GM12865 (cell line): ENCODE measurements at places on chromosomes 7 and 10.

DNA sequence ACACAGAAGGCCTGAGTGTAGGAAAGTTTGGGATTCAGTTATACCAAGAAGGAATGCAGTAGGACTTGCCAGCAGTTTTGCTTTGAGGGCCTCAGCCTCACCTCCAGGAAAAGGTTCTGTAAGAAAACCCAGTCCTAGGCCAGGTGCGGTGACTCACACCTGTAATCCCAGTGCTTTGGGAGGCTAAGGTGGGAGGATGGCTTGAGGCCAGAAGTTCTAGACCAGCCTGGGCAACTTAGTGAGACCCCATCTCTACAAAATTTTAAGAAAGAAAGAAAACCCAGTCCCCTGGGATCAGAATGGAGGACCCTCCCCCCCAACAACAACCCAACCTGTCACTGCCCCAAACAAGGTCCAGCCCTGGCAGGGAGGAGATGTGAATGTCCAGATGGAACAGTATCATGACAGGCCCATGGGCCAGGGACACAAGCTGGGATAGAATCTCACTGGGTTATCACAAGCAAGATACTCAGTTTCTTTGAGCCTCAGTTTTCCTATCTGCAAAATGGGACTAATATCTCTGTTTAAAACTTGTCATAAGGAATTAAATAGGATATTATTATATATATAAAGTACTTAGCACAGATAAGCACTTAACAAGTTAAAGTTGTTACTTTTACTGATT lies 68.7 kb downstream of the GTF2IRD1 start:
- no peak for DNase-seq

GRCh38 chr7:8154272-8154671 lies 107.7 kb downstream of the ICA1 start:
- DNase-seq, result no peak

GRCh38 chr10:72625608-72626443 lies at the start of gene MICU1:
Gene MICU1, minus strand, starts transcription at chr10:72626079. Its CDS starts 59,286 bp downstream, at chr10:72566793.
- peak; percentile 95 for DNase-seq

- DNase-seq, result no peak
Measured at GRCh38 chr10:131456411-131456810, 144.9 kb upstream of the TCERG1L start.

GRCh38 chr10:103593022-103593570 lies 99.6 kb downstream of the NEURL1 start:
- no peak for DNase-seq

DNA sequence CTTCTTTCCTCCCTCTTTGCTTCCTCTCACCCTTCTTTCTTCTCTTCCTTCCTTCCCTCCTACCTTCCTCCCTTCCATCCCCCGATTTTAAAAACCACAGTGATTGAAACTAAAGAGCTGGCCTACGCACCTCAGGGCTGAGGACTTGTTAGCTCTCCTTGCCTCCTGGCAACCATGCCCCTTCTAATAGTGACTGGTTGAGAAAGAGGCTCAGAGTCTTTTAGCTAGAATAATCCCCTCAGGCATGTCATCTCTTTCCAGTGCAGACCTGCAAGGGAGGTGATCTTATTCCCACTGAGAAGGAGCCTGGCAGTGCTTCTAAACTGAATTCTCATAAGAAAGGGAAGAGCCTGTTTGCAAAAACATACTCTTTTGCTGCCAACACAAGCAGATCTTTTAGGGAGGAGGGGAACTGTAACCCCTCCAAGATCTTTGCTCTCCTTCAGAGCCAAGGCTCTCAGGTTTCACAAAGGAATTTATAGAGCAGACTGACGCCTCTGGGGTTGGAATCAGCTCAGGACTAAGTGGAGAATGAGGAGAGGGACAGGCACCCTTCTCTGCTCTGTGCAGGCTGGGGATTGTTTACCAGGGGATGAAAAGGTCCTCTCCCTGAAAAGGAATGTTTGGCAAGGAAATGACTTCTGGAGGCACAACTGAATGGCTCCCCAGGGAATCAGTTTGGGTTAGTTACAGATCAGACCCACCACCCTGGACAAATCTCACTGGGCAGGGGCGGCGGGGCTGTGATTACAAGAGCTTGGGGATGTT lies 9.4 kb upstream of the ANKRD1 start:
- DNase-seq, result no peak

- no peak for DNase-seq
Measured at GRCh38 chr7:78296644-78297371, 498.2 kb downstream of the PHTF2 start.

DNA sequence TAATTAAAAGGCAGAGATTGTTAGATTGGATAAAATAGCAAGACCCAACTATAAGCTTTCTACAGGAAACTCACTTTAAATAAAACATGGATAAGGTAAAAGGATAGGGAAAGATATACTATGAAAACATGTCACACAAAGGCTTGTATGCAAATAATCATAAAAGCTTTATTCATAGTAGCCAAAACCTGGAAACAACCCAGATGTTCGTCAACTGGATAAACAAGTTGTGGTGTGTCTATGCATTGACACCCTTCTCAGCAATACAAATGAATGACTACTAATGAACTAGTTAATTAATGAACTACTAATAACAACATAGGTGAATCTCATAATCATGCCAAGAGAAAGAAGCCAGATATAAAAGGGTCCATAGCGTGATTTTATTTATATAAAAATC lies 37.7 kb upstream of the OIT3 start:
- DNase-seq, result no peak

GRCh38 chr7:101201695-101202602 lies 1.1 kb upstream of the MOGAT3 start:
- no peak for DNase-seq

GRCh38 chr7:112668561-112668960 lies 121.6 kb downstream of the TMEM168 start:
- DNase-seq, result no peak

DNA sequence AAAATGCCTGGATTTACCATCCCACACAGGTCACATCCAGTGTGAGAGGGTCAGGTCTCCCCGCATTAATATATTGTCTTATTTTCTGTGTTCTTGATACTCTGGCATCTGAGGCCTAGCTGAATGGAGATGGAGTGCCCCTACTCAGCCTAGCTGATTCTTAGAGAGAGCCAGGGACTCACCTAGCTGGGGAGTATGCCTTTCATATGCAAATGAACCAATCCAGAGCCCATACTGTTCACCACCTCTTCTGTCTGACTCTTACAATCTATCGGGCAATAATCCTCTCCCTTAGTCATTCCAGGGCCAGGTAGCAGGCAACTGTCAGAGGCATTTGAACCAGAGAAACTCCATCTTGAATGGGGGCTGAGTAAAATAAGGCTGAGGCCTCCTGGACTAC lies 46.3 kb downstream of the LBX1 start:
- DNase-seq, result no peak

GRCh38 chr7:91098566-91098965 lies 165.7 kb upstream of the FZD1 start:
- DNase-seq, result no peak

- DNase-seq, result no peak
Measured at GRCh38 chr10:36051500-36051991, 409.4 kb upstream of the FZD8 start.

- DNase-seq, result no peak
Measured at GRCh38 chr7:91201442-91202113, 62.7 kb upstream of the FZD1 start.

GRCh38 chr10:129744134-129745111 lies 219.7 kb downstream of the EBF3 start:
- no peak for DNase-seq

DNA sequence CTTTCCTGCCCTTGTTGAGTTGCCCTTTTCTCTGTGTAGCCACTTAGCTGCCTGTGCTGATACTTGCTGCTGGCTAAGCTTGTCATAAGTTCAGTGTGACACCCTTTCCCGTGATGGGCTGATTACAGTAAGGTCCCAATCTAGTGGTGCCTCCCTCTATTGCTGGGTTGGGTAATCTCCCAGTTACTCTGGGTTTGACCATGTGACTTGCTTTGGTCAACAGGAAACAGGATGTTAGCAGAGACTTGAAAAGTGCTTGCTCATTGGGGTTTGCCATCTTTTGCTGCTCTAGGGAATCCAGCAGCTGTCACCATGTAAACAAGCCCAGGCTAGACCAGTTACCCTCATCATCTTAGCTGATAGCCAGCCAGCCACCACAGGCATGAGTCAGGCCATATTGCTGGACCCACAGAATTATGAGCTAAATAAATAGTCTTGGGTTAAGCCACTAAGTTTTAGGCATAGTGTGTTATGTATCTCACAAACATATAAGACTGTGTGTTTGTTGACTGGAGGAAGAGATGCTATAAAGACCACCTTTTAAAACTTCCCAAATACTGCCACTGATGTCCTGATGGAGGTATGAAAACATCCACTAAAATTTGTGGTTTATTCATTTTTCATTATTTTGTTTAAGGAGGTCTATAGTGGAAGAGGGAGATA lies 4.0 kb upstream of the LEP start:
- DNase-seq, result peak; percentile 52

DNA sequence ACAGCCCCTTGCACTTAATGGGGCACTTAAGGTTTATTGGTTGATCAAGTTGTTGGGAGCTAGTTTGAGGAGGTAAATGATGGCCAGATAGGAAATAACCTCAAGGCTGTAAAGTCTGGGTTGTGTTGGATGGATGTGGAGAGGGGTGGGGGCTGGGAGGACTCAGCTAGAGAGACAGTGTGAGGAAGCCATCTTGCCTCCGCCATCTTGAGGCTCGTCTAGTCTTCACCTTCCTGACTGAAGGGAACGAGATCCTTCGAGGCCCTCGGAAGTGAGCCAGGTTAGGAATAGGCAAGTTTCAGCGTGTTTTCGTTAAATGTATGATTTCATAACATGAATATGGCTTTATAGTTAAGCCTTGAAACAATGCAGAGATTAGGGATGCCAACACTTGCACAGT lies 5.5 kb downstream of the GALNT17 start:
- DNase-seq, result no peak

- DNase-seq, result no peak
Measured at GRCh38 chr10:4241724-4242345, 456.8 kb upstream of the KLF6 start.

DNA sequence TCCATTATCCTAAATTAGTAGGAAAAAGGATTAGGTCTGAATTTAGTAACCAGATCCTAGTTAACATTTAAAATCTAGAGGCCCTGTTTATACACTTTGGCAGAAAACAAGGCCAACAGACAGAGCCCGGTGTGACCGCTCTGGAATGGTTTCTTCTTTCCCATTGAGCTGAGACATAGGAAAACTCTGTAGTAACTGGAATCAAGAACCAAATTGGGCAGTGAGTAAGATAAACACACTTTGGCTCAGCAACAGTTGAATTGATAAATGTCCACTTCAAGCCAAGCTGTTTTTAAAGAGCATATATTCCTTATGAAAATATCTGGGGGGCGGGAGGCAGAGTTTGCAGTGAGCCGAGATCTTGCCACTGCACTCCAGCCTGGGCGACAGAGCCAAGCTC lies 343.7 kb upstream of the SEMA3A start:
- DNase-seq, result no peak

- no peak for DNase-seq
Measured at GRCh38 chr7:157684157-157684908, 347.5 kb downstream of the DNAJB6 start.

- no peak for DNase-seq
Measured at GRCh38 chr10:113907166-113907565, 52.7 kb downstream of the NHLRC2 start.

DNA sequence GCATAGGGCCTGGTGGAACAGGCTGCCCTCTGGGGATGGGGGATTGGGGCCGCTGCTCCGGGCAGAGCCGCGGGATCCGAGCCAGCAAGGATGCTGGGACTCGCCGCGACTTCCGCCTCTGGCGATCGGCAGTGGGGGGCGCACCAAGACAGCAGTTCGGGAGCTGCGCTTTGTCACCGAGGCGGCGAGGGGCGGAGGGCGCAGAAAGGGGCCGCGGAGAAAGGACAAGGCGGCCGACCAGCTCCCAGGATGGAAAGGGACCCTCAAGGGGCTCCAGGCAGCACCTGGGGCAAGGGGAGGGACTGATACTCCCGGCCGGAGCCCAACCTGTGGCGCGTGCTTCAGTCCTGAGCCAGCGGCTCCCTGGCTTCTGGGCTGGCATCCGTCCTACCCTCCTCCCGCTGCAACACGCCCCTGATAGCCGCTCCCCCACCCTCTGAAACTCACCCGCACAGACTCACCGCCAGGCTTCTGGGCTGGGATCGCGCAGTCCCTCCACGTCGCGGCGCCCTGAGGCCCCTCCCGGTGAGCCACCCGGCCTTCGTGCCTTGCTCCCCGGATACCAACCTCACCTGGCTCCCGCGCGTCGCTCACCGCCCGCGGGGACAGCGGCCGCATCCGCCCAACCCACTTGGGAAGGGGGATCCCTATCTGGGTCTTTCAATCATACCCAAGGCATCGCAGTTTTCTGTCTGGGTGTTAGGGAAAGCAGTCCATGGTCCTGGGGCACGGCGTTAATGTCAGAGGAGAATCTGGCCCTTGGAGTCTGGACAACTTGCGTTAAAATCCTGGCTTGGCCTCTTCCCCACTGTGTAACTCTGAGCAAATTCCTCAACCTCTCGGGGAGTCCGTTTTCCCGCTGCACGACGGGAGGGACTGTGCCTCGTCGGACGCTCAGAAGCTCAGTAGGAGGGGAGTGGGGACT lies 7.0 kb upstream of the EVX1 start:
- DNase-seq, result peak; percentile 16

DNA sequence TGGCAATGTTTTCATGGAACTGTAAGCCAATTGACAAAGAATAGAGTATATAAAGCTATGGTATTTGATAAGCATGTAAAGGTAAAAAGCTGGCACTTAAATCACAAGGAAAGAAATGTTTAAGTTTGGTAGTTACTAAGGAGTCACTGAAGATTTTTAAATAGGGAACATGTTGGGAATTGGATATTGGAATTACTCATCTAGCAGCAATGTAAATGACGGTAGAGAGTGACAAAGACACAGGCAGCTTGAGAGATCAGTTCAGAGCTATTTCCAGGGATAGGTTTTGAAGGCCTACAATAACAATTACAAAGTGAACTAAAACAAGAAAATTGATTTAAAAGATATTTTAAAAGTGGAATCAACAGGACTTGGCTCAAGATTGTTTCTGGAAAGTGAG lies 36.8 kb downstream of the SP8 start:
- DNase-seq, result no peak

DNA sequence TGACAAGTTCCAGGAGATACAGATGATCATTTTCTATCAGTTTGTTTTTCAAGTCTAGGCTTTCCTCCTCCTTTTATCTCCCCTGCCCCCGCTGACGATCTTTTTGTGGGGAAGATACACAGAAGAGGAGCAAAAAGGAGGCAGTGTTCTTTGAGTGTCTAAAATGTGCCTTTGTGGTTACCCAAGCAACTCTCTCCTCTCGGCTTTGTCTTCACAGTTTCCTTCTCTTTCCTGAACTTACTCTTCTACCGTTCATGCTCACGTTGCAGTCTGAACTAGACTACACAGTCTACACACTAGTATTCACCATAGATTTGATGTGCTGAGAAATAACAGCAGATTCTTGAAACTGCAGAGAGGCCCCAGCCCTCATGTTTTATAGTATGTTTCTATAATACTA lies 23.6 kb downstream of the CEP41 start:
- DNase-seq, result no peak

GRCh38 chr7:111640416-111640815 lies 78.1 kb upstream of the IMMP2L start:
- no peak for DNase-seq
